ENCODE measurements at places on chromosomes 2 and 18. TPM values are rescaled to one million over a fixed set of nuclear protein-coding genes. Genes with fewer than 3 reads are reported as not detected.

GRCh38 chr18:33183136-33183535, 257.4 kb downstream of the CCDC178 start:
- DNase-seq: no peak
- H3K27ac ChIP-seq: no peak overlapping the region
- H3K27me3 ChIP-seq: no peaks in the 10 kb centered on the region
- no peaks in the 10 kb centered on the region for H3K4me1 ChIP-seq
- no peaks in the 10 kb centered on the region for H3K36me3 ChIP-seq
- no peak overlapping the region for H3K4me3 ChIP-seq

GRCh38 chr2:3563521-3563976, 5.4 kb upstream of the RNASEH1 start:
- H3K4me1 ChIP-seq: peaks cover 34% of the 10 kb centered on the region
- peak overlapping the region; percentile 73 for H3K27ac ChIP-seq
- peak; percentile 51 for DNase-seq
- H3K36me3 ChIP-seq: no peaks in the 10 kb centered on the region
- H3K27me3 ChIP-seq: no peaks in the 10 kb centered on the region

DNA sequence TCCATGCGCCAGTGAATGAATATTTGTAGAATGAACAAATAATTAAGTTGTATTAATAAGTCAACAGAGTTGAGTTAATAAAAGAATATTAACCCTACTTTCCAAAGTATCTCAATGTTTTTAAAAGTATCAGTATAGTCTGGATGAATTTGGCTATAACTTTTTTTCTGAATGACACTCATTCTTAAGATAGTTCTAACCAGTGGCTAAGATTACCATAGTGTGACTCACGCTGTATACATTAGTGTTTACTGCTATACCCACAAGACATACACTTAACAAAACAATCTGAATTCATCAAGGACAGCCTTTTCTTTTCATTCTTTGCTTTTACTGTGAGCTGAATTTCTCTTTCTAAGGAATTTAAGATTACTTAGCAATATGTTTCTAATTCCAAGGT, 77.0 kb upstream of the PDE1A start:
- no peak overlapping the region for H3K27ac ChIP-seq
- H3K4me1 ChIP-seq: no peaks in the 10 kb centered on the region
- H3K36me3 ChIP-seq: no peaks in the 10 kb centered on the region
- no peaks in the 10 kb centered on the region for H3K27me3 ChIP-seq

GRCh38 chr2:60105906-60106305, 447.5 kb downstream of the BCL11A start:
- H3K4me1 ChIP-seq: peaks cover 18% of the 10 kb centered on the region
- H3K36me3 ChIP-seq: no peaks in the 10 kb centered on the region
- H3K4me3 ChIP-seq: no peak overlapping the region
- no peaks in the 10 kb centered on the region for H3K27me3 ChIP-seq
- no peak for DNase-seq

DNA sequence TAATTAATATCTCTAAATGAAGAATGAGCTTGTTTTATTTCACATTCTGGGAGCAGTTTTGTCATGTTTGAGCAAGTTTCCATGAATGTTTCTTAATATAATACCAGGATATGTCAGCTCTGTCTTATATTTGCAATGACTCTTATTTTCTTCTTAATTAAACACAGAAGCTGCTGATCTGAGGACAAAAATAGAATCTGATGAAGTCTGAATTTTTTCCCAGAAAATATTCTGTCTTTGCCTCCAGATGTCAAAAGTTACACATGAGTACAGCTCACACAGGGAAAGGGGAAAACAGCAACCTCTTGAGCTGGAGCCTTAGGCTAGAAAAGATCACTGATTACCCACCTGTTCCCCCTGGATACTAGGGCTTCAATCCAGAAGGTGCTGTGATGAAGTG, 606.6 kb upstream of the SYT4 start:
- no peak overlapping the region for H3K27ac ChIP-seq
- H3K4me3 ChIP-seq: no peak overlapping the region

- no peak for DNase-seq
- no peak overlapping the region for H3K4me3 ChIP-seq
- no peaks in the 10 kb centered on the region for H3K36me3 ChIP-seq
- no peaks in the 10 kb centered on the region for H3K4me1 ChIP-seq
These were observed 667 bp upstream of the SCYGR4 start for GRCh38 chr2:227616631-227617030.

DNA sequence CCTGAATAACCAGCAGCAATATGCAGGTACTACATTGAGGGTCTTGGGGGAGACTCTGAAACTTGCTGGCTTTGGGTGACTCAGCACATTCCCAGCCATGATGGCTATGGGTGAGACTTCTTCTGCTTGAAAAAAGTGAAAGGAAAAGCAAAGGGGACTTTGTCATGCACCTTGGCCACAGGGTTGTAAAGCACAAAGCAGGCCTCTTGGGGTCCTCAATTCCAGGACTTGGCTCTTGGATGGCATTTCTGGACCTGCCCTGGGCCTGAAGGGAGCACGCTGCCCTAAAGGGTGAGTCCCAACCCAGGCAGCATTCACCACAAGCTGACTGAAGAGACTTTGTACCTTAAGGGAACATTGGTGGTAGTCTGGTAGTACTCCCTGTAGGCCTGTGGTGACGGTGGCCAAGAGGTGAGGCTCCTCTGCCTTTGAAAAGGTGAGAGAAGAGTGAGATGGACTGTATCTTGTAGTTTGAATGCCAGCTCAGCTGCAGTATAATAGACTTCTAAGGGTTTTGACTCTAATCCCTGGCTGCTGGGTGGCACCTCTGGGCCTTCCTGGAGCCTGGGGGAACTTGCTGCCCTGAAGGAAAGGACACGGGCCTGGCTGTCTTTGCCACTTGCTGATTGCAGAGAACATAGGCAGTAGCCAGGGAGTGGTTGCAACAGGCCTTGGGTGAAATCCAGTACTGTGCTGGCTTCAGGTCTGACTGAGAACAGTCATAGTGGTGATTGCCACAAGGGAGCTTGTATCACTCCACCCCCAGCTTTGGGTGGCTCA, 36.5 kb upstream of the CYTIP start:
- H3K27ac ChIP-seq: no peak overlapping the region
- no peak overlapping the region for H3K4me3 ChIP-seq
- H3K4me1 ChIP-seq: peaks cover 14% of the 10 kb centered on the region
- no peaks in the 10 kb centered on the region for H3K36me3 ChIP-seq
- H3K27me3 ChIP-seq: no peaks in the 10 kb centered on the region

DNA sequence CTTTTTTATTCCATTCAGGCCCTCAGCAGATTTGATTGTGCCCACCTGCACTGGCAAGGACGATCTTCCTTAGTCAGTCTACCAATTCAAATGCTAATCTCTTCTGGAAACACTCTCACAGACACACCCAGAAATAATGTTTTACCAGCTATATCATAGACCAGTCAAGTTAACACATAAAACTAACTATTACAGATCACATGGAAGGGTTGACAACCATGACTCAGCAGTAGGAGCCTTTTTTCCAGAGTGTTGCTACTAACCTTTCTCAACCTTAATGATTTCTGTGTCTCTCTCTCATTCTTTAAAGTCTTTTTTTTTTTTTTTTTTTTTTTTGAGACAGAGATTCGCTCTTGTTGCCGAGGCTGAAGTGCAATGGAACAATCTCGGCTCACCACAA, 143.5 kb upstream of the MSH6 start:
- no peaks in the 10 kb centered on the region for H3K4me1 ChIP-seq
- H3K4me3 ChIP-seq: no peak overlapping the region
- H3K27ac ChIP-seq: no peak overlapping the region
- no peak for DNase-seq
- no peaks in the 10 kb centered on the region for H3K36me3 ChIP-seq
- H3K27me3 ChIP-seq: no peaks in the 10 kb centered on the region

- H3K4me3 ChIP-seq: no peak overlapping the region
- no peak for DNase-seq
- no peaks in the 10 kb centered on the region for H3K27me3 ChIP-seq
- peaks cover 38% of the 10 kb centered on the region for H3K4me1 ChIP-seq
These were observed 55.6 kb downstream of the INPP5D start for GRCh38 chr2:233115741-233116140.

ACVR1C gene
- 0.39 TPM for total RNA-seq

COLEC11 gene
- total RNA-seq: not detected

MCM6 gene
- total RNA-seq: 30.0 TPM

ZNF521 gene
- 12.3 TPM for total RNA-seq

ZAP70 gene
- 3.4 TPM for total RNA-seq

FOXD4L1 gene
- 0.81 TPM for total RNA-seq
